ENCODE measurements at places on chromosomes 2 and 18.

GRCh38 chr2:204066051-204066450 is 129.5 kb downstream of the ICOS start:
- no peak for DNase-seq

- DNase-seq, result no peak
These were observed 74.4 kb upstream of the ASB18 start for GRCh38 chr2:236338495-236339184.

DNA sequence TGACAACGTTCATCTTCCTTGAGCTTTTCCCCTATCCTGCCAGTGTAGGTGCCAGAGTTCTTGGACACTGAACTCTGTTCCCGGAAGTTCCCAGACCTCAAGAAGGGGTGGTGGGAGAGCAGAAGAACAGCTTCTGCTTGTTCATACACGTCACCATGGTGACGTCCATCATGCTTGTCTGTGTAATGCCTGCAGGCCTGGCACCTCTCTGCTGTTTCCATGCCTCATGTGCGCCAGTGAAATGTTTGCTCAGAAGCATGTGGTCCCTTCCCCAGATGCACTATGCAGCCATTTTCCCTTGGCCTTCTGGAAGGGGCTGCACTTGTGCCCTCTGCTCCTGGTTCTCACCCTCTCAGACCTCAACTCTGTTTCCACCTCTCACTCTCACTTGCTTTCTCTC is 210.8 kb upstream of the NABP1 start:
- DNase-seq, result no peak

GRCh38 chr2:180208841-180209240 is 201.7 kb upstream of the CWC22 start:
- DNase-seq, result no peak

DNA sequence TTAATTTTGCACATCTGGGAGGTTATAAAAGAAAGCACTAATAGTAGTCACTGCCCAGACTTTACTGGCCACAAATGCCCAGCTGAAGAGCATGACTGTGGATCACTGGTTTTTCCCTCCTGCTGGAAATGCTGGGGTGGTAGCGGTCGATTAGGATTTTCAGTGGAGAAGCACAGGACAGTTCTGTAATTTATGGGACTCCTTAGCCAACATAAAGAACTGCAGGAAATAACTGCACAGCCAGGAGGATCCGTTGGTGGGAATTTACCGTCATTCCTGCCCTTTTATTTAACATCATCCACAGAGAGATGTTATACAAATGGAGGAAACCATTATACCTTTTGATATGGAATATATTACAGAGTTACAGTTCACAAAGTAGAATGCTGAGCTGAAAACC is 61.5 kb downstream of the TNFRSF11A start:
- no peak for DNase-seq

DNA sequence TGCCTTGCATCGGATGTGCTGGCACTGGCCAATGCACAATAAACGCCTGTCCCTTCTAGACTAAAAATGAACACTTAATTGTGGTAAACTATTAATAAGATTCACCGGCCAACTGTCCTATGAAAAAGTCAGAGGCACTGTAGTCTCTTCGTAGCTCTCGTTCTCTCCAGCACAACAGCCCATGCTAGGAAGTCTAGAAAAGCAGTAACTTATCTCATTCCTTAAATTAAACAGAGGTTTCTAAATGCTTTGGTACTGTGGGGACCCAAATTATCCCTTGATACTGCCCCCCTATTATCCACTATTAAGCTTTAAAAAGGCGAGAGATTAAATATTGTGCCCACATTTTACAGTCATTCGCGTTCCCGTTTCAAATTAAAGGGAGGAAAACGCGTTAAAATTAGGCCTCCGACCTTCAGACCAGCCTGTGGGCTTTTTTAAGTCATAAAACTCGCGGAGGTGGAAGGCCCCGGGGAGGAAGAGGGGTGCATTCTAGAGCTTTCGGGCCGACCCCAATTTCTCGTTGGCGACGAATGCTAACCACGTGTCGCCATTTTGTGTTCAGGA is 1.5 kb upstream of the PCBP1 start:
- no peak for DNase-seq

GRCh38 chr18:51447351-51448342 is 250.2 kb upstream of the MEX3C start:
- no peak for DNase-seq

- no peak for DNase-seq
These were observed 2.1 kb upstream of the TCF7L1 start for GRCh38 chr2:85131116-85131515.

- DNase-seq, result no peak
These were observed 162.7 kb upstream of the NRXN1 start for GRCh38 chr2:51194656-51195055.

- no peak for DNase-seq
These were observed 68.4 kb upstream of the CTDP1 start for GRCh38 chr18:79611040-79611681.

- no peak for DNase-seq
These were observed 16.2 kb upstream of the SSB start for GRCh38 chr2:169782513-169782912.

DNA sequence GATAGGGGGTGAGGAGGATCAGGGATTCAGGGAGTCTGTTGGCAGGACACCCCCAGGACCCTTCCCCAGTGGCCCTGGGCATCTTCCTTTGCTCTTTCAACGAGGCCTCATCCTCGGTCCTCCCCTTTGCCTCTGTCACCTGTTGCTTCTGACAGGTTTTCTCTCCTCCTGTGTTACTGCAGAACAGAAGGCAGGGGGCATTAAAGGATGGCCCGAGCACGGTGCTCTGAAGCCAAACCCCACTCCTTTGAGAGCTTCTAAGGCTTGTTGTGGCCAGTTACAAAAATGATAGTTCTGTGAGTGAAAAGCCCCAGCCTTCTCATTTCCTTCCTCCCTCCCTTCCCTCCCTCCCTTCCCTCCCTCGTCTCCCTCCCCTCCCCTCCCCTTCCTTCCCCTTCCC is 82.5 kb downstream of the THNSL2 start:
- no peak for DNase-seq

GRCh38 chr2:70904371-70905216 is 31.1 kb upstream of the ATP6V1B1 start:
- no peak for DNase-seq

GRCh38 chr2:120525056-120526046 is 179.4 kb downstream of the INHBB start:
- DNase-seq, result no peak

GRCh38 chr18:39841482-39842365 is 2113.3 kb upstream of the PIK3C3 start:
- DNase-seq, result no peak

DNA sequence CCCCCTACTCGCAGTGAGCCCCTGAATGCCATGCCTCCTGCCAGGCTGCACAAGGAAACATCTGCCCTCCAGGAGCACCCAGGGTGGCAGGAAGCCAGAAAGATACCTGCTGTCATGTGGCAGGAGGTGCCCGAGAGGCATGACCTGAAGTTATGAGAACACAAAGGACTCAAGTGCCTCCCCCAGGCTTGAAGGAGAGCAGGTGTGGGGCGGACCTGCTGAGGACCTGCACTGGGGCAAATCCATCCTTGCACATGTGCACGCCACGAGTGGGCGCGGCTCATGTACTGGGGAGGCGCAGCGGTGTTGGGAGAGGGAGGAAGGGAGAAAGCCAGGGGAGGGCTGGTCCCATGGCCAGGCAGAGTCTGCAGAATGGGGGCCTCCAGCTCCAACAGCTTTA is 26.9 kb downstream of the SDC1 start:
- no peak for DNase-seq

GRCh38 chr2:60157283-60157682 is 396.2 kb downstream of the BCL11A start:
- no peak for DNase-seq

GRCh38 chr18:77088963-77089722 is 43.4 kb downstream of the MBP start:
- no peak for DNase-seq

- no peak for DNase-seq
These were observed 117.1 kb upstream of the KLHL14 start for GRCh38 chr18:32889615-32890593.

- DNase-seq, result no peak
These were observed 18.0 kb upstream of the DNAH6 start for GRCh38 chr2:84498150-84498799.

DNA sequence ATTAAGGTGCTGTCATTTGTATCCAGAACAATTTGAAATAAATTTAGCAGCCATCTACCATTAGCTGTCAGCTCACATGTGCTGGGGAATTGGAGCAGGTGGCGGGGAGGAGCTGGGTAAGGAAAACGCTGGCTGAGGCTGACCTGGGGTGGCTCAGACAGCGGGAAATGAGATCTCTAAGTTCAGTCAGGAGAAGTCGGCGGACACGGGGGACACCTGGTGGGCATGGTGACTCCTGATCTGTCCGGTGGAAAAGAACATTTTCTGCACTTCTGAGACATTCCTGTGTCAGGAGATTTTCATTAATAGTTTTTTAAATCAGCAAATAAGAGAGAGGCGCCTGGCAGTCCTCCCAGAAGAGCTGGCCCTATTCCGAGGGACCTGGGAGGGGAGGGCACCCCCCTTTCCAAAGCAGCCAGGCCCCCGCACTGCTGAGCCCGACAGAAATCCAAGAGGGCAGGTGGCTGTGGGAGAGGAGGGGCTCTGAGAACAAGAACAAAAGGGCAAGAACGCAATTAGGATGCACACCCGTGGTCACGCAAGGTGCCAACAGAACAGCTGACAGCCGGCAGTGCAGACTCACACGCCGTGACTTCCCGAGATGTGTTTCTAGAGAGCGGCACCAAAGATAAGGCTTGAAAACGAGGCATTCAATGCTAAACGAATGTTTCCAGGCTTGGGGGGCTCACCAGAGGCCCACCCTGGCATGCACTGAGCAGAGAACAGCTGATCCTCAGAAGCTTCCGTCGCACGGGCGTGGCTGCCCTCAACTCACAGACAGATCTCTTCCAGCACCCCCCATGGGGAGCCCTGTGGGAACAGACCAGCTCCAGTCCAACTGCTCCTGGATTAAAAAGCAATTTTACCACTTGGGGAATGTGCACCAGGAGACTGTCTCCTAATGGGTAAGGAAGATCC is 26.4 kb downstream of the SLC66A2 start:
- no peak for DNase-seq

DNA sequence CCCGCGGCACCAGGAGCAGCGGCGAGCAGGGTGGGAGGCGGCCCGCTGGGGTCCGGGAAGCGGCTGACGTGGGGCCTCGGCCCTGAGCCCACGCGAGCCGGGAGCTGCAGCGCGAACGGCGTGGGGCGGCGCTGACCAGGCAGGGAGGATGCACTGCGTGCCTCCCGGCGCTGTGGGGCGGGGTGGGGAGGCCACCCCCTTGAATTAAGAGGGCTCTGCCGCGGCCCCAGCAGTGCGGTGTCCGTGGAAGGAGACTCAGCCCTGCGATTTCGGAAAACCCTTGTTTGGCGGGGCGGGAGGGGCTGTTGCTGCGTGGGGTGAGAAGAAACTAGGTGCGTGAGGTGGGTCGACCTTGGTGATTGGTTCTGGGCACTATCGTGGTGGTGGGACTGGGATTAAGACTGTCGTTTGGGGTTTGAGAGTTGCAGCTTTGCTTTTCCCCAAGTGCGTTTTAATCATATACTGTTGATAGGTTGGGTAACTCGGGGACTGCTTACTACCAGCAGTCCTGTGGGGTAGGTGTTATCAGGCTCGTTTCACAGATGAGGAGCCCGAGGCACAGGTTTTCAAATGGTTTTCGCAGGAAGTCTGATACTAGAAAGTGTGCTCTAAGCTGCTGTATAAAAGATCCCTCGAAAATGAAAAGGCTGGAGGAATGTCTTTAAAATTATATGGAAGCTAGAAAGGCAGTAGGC is 722 bp downstream of the ACSL3 start:
- peak; percentile 25 for DNase-seq

DNA sequence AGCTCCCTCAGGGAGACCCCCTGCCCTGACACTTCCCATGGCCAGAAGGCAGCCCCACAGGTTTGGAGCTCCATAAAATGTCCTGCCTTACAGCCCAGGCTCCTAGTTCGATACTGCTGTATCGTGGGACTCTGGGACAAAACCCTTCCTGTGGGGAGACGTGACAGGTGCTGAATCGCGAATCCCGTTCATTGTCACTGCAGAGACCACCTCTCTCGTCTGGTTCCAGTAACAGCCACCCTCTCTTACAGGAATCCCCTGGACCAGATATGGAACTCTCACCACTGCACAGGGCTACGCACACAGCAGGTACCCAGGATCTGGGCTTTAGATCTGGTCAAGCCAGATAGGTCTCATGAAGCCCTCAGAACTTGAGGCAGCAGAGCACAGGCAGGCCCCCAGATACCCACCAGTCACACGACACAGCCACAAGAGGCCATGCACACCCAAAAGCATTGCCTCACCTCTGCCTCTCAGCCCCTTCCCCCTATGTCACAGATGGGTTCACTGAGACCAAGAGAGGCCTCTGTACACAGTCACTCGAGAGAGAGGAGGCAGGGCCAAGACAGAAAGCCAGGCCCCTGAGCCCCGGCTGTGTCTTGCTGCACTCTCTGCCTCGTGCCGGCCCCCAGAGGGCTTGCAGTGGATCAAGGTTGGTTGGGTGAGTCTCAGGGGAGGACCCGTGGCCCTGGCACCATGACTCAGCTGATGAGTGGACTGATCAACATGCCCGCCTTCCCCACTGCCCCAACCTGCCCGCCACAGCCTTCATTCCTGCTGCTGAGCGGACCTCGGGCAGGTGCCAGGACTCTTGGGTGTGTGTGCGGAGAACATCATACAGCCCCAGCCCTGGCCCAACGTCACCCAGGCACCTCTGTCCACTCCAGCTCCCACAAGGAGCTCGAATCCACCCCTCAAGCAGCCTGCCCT is 7.6 kb downstream of the SDC1 start:
- DNase-seq, result no peak

- no peak for DNase-seq
These were observed 329.3 kb downstream of the TXNL1 start for GRCh38 chr18:56309104-56309503.

- no peak for DNase-seq
These were observed 200.0 kb downstream of the ZNF407 start for GRCh38 chr18:74797577-74798151.

- DNase-seq, result no peak
These were observed 296 bp downstream of the TTC21B start for GRCh38 chr2:165953306-165953654.

- no peak for DNase-seq
These were observed 85.9 kb downstream of the USP40 start for GRCh38 chr2:233480490-233481202.

DNA sequence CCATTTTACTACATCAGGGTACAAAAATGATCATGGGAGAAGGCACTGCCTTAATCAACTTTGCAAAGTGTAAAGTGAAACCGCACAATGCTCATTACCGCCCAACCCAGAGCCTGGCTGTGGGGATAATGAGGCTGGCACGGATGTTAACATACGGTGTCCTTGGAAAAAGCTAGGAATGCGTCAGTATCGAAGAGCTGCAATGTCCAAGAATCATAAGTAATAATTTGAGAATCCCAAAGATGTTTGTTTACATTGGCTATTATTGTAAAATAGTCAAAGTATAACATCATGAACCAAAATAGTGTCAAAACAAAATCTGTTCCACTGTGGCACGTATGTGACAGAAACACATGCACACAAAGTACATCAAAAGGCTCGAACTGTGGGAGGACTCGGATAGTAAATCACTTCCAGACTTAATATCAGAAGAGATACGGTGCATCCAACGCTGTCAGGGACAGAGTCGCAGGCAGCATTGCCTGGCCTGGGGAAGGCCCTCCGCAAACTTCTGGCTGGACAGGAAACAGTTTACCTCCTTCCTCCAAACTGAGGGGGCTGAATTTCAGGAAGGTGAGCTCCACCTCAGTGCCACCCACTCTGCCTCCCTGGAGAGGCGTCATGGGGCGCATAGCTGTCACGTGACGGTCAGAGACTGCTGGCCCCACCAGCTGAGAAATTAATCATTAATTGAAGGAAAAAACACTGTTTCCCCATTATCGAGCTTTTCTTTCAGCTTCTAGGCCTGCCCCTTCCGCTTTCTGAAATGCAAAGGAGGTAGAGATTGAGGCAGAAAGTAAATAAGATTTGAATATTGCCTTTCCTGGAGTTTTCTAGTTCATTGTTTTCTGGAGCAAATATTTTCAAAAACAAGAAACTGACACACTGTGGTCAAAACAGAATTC is 1.8 kb upstream of the ID2 start:
- DNase-seq, result no peak
